Breast epithelium (tissue), 4 donors: ENCODE measurements at places on chromosomes 4 and X.

GRCh38 chr4:76420762-76421581 is at the start of gene CCDC158:
CCDC158 (minus strand) TSS chr4:76421141; CDS start chr4:76403207, 17,934 bp downstream.
- DNase-seq, result no peak

GRCh38 chr4:73251384-73251783 is 7.2 kb downstream of the ANKRD17 start:
- no peak for DNase-seq

DNA sequence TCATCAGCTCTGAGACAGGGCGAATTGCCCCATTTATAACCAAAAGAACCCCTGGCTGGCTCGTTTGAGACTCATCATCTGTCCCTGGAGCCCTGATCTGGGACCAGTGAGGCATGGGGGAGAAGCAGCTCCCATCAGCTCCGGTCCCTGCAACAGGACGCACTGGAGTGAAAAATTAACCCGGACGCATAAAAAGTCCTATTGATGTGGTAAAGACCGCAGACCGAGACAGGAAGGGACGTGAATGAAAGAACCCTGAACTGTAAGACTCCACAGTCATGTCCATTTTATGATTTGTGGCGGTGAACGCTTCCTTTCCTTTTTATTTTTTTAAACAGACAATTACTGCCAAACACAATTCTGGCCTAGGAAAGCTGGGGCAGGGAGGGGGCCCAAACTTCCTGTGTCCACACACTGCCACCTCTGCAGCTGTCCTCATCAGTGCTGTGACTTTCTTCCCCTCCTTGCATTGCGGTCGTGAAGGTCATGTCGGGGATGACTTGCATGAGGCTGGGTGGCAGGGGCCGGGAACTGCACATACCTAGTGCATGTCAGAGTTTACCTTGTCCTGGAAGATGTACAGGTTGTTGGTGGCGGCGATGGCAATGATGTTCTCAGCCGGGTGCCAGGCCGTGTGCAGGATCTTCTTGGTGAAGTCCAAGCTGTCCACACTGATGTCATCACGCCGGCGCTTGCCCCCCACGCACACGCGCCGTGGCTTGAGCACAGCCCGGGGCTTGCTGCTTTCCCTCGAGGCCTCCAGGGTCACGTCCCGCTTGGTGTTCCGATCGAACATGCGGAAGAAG is 53.3 kb downstream of the WFS1 start:
- DNase-seq, result no peak

DNA sequence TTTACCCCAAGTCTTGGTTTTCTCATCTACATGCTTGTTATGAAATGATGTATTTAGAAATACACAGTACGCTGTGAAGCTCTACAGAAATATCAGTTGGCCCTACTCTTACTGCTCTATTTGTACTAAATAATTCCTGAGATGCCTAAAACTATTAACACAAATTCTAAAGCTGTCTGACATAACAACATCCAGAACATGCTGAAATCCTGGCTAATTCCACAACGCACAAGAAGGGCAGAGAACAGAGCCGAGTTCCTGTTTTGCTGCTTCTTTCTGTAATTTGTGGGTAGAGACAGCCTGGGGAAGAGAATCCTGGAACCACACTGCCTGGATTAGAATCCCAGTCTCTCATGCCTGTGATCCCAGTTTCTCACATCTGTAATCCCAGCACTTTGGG is 59.0 kb downstream of the ZNF827 start:
- peak; percentile 44 for DNase-seq

DNA sequence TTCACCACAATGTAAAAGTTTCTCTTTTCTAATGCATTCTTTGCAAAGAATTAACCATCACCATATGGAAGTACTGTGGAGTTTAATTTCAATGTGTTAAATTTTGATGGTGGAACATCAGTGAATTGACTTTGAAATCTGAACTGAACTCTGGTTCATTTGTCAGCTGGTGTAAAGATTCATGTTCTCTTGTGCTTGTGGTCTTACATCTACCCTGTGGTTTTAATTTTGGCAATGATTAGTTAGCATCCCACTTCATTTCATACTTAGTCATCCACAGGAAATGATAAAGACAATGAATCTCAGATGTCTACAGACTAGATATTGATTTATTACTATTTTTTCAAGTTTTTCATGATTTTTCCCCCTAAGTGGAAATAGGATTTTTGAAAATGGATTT is 77.8 kb downstream of the GRID2 start:
- DNase-seq, result no peak
